ENCODE measurements at places on chromosomes 1 and 21. TPM values are rescaled to one million over a fixed set of nuclear protein-coding genes. Genes with fewer than 3 reads are reported as not detected.

The FCRL3 gene
- total RNA-seq: 0.49 TPM

The SPRR5 gene
- total RNA-seq: not detected

The MCOLN2 gene
- total RNA-seq: 21.6 TPM

The CCDC27 gene
- not detected for total RNA-seq

The DENND1B gene
- 25.7 TPM for total RNA-seq

The SIKE1 gene
- total RNA-seq: 41.6 TPM

The DNAJC16 gene
- total RNA-seq: 19.5 TPM

GRCh38 chr1:145936247-145936646 lies 9.0 kb upstream of the RBM8A start:
- no peaks in the 10 kb centered on the region for H3K27me3 ChIP-seq
- no peak overlapping the region for H3K4me3 ChIP-seq
- no peaks in the 10 kb centered on the region for H3K36me3 ChIP-seq
- DNase-seq: no peak

DNA sequence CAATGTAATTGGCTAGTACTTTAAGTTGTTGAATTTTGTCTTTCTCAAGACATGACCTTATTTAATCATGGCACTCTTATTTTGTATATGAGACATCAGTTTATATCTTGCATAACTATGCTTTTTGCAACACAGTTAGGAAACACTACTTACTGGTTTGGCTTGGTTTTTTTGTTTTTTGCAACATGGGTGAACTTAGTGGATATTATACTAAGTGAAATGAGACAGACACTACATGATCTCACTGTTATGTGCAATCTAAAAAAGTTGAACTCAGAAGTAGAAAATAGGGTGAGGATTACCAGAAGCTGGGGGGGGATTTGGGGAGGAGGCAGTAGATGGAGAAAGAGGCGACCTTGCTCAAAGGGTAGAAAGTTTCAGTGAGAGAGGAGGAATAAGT lies 132.1 kb downstream of the PLA2G4A start:
- H3K4me1 ChIP-seq: no peaks in the 10 kb centered on the region
- H3K4me3 ChIP-seq: no peak overlapping the region
- no peak for DNase-seq

Data from colonic mucosa (tissue), 4 donors.